ENCODE measurements at places on chromosomes 11 and 22.

DNA sequence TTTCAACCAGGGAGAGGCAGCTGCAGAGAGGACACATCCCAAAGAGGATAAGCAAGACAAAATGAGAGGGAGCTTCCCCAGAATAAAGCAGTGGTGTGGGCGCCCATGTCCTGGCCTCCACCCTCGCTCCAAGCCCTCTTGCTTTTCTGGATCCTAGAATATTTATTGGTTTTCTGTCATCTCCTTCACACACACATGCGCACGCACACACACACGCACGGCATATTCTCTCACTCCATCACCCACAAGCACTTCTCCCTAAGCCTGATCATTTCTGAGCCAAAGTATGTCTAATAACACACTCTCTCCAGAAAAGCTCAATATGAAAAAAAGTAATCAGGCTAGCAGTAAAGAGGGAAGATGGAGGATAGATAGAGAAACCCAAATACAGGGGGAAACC, 7.6 kb downstream of the IGSF9B start:
- DNase-seq: no peak

- DNase-seq: no peak
Observed at GRCh38 chr11:91243051-91243450, 981.6 kb upstream of the FAT3 start.

- DNase-seq: peak; percentile 41
Observed at GRCh38 chr22:32050678-32051515, 7.8 kb downstream of the SLC5A1 start.

DNA sequence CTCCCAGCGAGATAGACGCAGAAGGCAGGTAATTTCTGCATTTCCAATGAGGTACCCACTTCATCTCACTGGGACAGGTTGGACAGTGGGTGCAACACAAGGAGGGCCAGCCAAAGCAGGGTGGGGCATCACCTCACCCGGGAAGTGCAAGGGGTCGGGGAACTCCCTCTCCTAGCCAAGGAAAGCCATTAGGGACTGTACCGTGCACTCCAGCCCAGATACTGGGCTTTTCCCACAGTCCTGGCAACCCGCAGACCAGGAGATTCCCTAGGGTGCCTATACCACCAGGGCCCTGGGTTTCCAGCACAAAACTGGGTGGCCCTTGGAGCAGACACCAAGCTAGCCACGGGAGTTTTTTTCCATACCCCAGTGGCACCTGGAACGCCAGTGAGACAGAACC, 17.2 kb downstream of the TRPC6 start:
- DNase-seq: no peak

GRCh38 chr22:38088629-38089473, 4.9 kb upstream of the SLC16A8 start:
- DNase-seq: no peak

- no peak for DNase-seq
Observed at GRCh38 chr11:120372296-120372695, 36.1 kb downstream of the ARHGEF12 start.

- DNase-seq: no peak
Observed at GRCh38 chr11:15451713-15452112, 337.0 kb downstream of the INSC start.

GRCh38 chr22:18929459-18929858, 6.6 kb downstream of the PRODH start:
- no peak for DNase-seq

- DNase-seq: no peak
Observed at GRCh38 chr11:35058669-35059434, 80.1 kb upstream of the CD44 start.

- DNase-seq: no peak
Observed at GRCh38 chr22:36764641-36765040, 11.3 kb downstream of the IFT27 start.

GRCh38 chr11:81159900-81160299, 1573.8 kb downstream of the FAM181B start:
- no peak for DNase-seq

- no peak for DNase-seq
Observed at GRCh38 chr22:44505796-44506354, 7.8 kb upstream of the RTL6 start.

DNA sequence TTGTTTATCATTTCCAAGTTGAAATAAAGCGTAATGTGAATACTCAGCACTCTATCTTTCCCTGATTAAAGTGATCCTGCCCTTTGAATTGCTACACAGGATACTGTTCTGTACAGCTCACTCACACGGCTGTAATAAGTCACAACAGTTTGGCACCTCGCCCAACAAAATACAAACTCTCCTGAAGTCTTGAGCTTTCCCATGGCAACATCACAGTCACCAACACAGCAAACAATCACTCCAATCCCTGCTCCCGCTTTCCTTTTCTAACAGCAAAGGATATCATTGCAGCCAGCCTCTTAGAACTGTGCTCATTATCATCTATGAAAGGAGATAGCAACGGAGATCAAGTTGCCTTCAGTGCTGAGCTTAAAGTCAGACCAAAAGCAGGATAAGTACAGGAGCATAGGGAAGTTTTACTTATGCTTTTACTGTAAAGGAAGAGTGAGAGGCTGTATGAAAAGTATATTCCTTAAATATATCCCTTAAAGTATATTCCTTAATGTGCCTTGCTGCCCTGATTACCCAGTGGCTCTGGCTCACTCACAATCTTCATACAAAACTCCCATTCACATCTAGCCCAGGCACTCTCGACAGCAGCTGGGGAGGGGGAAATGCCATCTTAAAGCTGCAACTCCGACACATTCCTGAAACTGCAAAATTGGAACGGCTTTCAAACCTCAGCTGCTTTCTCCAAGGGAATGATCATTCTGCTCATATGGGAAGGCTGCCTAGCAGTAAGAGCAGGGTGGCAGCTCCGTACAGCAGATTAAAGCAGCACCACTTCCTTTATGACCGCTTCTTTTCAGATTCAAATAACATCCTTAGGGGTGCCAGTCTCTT, 35.8 kb downstream of the MAML2 start:
- DNase-seq: no peak

GRCh38 chr22:47209547-47210023, 447.1 kb downstream of the TBC1D22A start:
- DNase-seq: no peak

DNA sequence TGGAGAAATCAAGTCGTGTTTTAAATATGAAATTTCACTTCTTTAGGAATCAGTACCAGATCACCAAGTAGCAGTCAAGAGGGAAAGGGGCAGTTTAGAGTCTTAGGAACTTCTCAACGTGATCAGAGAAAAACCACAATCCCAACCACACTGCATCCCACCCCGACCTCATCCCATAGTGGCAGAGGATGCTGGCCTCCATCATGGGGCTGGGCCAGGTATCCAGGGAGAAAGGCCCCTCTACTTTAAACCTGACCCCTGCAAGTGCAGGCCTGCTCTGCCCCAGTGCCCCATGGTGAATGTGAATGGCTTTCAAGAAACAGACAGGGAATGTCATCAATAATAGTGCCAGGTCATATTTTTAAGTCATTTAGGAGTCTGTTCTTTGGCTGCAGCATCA, 12.1 kb downstream of the CHST1 start:
- DNase-seq: no peak

- DNase-seq: no peak
Observed at GRCh38 chr22:19287076-19287707, 4.3 kb downstream of the CLTCL1 start.

DNA sequence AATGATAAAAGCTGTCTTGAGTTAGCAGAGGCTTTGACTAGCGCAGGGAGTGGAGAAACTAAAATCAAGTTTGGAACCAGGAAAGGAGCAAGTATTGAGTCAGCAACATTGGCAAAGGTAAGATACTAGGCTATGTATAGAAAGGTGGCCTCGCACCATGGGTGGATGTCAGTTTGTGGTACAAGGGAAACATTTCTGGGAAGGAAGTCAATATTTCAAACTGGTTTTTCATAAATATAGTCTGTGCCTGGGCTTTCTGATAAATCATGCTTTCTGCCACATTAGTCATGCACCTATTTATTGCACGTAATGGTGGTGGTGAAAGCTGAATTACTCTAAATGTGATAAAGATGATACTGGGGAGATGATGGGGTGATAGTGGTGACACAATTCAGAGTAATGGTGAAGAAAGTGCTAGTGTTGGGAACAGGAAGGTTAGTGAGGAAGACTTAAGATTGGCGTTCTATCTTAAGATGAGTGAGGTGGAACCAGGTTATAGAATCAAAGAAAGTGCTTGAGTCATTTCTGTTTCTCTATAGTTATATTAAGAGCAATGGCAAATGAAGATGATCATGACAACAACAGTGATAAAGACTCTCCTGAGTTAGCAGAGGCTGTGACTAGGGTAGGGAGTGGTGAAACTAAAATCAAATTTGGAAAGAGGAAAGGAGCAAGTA, 729.0 kb downstream of the FAM181B start:
- DNase-seq: no peak

- no peak for DNase-seq
Observed at GRCh38 chr11:72730243-72730642, 22.0 kb downstream of the ARAP1 start.

- no peak for DNase-seq
Observed at GRCh38 chr11:76231121-76231738, 24.9 kb upstream of the WNT11 start.

- DNase-seq: no peak
Observed at GRCh38 chr11:124717421-124717785, 22.3 kb upstream of the NRGN start.

- DNase-seq: no peak
Observed at GRCh38 chr11:72836111-72836510, 21.9 kb downstream of the ATG16L2 start.

GRCh38 chr11:69922596-69923111, 103.4 kb upstream of the FGF3 start:
- DNase-seq: no peak

- DNase-seq: no peak
Observed at GRCh38 chr11:17407575-17407974, 19.1 kb upstream of the KCNJ11 start.

DNA sequence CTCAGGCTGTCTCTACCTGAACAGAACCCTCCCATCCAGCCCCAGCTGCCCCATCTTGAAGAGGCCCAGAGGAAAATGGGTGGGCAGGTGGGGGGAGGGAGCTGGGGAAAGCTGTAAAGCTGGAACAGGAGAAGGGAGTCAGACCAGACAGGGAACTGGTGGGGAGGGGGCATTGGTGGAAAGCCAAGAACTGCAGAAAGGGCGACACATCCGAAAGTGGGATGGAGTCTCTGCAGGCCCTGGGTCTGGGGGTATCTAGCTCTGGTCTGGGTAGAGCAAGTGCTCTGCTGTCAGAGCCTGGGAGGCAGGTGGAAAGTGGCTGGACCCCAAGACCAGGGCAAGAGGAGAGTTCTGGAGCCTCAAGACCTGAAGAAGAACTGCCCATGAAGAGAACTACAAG, 7.7 kb downstream of the TMPRSS13 start:
- DNase-seq: no peak

DNA sequence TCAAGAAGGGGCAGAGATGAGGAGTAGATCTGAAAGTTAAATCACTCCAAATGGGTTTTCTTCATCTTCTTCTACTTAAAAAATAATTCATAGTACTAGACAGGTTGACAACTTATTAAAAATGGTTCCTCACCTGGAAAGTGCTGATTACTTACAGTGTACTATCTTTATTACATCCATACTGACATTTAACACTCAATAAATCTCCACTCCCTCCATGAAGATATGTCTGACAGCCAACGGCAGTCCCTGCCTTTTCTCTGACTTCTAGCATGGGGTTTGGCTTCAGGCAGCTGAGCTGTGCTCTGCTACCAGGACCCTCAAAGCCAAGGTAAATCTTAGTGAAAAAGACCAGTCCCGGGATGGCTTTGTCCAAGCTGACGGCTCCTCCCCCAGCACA, 133.4 kb upstream of the CSNK2A3 start:
- no peak for DNase-seq

DNA sequence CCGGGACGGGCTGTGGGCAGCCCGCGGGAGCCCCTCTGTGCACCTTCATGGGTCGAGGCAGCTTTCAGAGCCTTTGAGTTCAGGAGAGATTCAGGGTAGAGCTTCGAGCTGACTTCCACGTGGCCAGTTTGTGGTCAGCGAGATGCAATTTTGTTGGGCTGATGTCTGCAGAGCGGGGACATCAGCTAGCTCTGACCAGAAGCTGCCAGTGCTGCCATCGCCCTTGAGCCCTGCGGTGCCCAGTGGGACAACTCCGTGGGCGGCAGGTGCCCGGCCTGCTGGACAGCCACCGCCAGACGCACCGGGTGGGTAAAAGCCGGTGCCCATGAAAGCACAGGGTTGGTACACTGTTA, 719 bp downstream of the TALDO1 start:
- DNase-seq: no peak

GRCh38 chr11:123161376-123162030, 33.5 kb downstream of the CLMP start:
- DNase-seq: no peak

GRCh38 chr22:25746012-25746373, 4.0 kb downstream of the MYO18B start:
- peak; percentile 47 for DNase-seq

DNA sequence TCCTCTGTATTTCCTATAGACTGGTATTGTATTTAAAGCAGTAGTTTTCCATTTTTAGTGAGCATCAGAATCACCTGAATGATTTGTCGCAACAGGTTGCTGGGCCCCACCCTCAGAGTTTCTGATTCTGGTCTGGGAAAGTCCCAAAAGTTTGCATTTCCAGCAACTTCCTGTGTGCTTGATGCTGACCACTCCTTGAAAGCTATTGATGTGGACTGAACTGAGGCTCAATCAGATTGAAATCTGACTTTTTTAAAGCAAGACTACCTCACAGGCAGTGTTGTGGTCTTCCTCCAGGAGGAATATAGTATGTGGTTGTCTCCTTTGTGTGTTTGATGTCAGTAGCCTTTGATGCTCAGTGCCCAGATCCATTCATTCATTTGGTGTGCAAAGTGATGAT, 17.2 kb upstream of the MPZL2 start:
- DNase-seq: no peak

GRCh38 chr22:32206774-32207758, 2.2 kb upstream of the RFPL2 start:
- peak; percentile 14 for DNase-seq

DNA sequence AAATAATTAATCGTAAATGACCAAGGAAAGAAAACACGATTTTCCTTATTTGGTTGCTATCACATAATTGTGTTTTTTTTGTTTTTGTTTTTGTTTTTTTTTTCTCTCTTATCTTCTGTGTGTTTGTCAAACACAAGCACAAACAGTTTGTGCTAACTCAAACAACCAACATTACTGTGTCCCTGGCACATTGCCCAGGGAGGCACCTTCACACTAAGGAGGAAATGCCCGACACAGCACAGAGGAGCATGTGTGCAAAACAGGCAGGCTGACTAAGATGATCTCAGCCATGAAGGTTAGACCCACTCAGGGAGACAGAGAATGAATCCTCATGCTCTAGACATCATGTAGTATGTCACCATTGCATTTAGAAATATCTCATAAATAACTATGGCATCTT, 130.1 kb downstream of the SOX6 start:
- DNase-seq: no peak

- no peak for DNase-seq
Observed at GRCh38 chr11:80944758-80945157, 1503.9 kb upstream of the TENM4 start.

All from T-helper 2 cell (primary cell).